Small intestine (tissue), 16 donors: ENCODE measurements at places on chromosomes 3 and 15.

- DNase-seq = no peak
Measured at GRCh38 chr3:159843840-159844730, 144.6 kb upstream of the IL12A start.

DNA sequence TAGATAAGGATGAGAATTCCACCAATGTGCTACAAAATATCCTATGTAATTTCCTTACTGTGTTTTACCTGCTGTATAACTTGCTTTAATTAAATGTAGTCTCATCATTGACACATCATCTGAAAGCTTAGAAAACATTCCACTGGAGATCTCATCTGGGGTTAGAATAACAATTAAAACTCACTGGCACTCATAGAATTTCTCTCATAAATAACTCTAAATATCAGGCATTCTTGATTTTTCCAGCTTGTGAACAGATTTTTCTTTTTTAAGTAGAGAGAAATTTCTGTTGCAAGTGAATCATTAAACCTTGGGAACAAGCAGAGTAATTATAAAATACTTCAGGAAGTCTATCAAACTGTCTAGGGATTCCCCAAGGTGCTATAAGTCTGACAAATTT, 843.8 kb downstream of the NAALADL2 start:
- DNase-seq = no peak

GRCh38 chr15:68210821-68211655, 5.9 kb upstream of the CALML4 start:
- DNase-seq = peak; percentile 73

- DNase-seq = no peak
Measured at GRCh38 chr3:43727930-43728329, 37.2 kb downstream of the ABHD5 start.

- DNase-seq = no peak
Measured at GRCh38 chr15:69920221-69920620, 177.5 kb downstream of the TLE3 start.

- no peak for DNase-seq
Measured at GRCh38 chr3:11014253-11014652, 21.7 kb downstream of the SLC6A1 start.

- DNase-seq = no peak
Measured at GRCh38 chr15:71334873-71335272, 219.6 kb downstream of the THSD4 start.

DNA sequence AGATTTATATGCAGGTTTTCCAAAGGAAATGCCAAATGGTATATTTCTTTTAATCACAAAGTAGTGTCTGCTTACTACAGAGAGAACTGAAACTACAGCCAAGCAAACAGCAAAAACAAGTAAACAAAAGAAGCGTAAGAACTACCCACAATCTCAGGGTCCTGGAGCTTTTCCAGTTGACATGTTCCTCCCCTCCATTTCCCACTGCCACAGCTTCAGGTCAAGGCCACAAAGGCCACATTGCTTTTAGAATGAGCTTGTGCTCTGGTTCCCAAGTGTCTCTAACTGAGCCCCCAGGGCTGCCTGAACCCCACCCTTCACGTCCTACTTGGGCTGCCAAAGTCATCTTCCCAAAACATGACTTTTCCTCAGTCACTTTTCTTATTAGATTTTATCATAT, 24.1 kb downstream of the CTDSPL start:
- no peak for DNase-seq

DNA sequence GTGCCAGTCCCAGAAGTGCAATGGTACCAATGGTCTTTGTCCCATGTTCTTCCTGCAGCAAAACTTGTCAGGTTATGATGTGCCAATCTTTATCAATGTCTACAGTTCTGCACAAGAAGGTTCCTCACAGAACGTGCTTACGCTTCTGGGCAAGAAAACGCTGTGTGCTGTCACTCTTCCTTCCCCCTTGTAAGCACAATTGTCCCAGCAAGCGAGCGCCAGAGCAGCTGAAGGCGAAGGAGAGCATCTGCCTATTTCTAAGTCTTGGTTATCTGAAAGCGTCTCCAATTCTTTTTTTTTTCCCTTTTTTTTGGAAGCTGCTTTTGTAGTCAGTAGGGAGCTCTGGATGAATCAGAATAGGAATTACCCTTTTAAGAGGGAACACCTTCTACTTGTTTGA, 514.4 kb downstream of the FGF12 start:
- no peak for DNase-seq

DNA sequence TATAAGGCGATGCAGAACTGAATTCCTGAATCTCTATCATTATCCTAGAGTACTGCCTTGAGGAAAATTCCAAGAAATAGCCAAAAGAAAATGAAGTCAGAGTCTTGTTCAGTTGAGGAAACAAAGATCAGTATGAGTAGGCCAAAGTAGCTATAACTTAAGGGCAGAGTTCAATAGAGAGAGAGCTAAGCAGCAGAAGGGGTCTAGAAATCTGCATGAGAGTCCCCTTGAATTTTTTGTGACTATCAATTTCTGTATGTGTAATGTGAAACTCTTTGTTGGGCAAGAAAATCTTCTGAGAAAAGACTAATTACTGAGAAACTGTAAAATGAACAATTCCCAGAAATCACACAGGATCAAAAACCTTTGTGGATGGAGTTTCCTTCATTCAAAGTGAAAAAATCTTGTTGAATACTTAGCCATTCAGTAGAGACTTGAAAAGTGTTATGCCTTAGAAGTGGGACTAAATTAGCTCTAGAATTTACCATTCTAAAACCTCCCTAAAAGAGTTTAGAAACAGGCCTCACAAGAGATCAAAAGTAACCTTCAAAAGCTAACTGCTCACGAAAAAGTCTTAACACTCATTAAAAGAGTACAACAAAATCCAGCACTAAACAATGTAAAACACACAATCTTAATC, 43.1 kb upstream of the FNDC3B start:
- DNase-seq = no peak

GRCh38 chr3:157387708-157388435, 48.8 kb upstream of the PTX3 start:
- no peak for DNase-seq

DNA sequence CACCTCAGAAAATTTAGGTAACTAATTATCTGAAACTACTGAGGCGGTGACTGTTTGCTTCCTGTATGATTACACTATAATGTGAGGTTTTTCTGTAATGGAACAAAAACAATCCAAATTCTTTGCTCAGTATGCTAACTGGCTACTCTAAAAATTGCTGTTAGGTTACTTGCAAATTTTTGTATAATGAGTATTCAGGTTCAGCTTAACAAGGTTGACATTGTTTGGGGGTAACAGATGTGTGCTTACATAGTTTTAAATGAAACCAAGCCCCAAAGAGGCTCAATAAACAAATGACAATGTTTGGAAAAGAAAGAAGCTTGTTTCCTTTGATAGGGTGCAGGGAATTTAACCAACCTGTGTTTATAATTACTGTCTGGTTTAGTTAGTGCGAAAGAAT, 414.5 kb upstream of the MDFIC2 start:
- DNase-seq = no peak

- no peak for DNase-seq
Measured at GRCh38 chr3:44284949-44285348, 43.3 kb downstream of the TOPAZ1 start.

DNA sequence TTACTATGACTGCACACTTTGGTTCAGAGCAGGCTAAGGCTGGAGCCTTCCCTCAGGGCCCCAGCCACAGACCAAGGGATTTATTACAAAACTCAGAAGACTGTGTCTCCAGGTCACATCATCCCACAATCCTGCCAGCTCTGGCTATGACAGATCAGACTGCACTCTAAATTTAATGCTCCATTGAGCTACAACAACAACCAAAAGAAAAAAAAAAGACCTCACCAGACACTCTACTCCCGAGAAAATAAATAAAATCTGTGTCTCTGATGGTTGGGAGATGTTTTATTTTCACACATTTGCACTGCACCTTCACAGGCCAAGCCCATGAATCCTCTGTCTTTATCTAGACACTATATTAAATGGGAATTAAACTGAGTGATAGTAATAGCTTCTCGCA, 50.8 kb upstream of the CTNNB1 start:
- no peak for DNase-seq

- DNase-seq = no peak
Measured at GRCh38 chr15:91491101-91491950, 362.2 kb upstream of the SLCO3A1 start.

GRCh38 chr3:69659180-69659910, 79.9 kb upstream of the MITF start:
- DNase-seq = no peak

GRCh38 chr15:81338170-81339007, 14.4 kb upstream of the STARD5 start:
- no peak for DNase-seq

DNA sequence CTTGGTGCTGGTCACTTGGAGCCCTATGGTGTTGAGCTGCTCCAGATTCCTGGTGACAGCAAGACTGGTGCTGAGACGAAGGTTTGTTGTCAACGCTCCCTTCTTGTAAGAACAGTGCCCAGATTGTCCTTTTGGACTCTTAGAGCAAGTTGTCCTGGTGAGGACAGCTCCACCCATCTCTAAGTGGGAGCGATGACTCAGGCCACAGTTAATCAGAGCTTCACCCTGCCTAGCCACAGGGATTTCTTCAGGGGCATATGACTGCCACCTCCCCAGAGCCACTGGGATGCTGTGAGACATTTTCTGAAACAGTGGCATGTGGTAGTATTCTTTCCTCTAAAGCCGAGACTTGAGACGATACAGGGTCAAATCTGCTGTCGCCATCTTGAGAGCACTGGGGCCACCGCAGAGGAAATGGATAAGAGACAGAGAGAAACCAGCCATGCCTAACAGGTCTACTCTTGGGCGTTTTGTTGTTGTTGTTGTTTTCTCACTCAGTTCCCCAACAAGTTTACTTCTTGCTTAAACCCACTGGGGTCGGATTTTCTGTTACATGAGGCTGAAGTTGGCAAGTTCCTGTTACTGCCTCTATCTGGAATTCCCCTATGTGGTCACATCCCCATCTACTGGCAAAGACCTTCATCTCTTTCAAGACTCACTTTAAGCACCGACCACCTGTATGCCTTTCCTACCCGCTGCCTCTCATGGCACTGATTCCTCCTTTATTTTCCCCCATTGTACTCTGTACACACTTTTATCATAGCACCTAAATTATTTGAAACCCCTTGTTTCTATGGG, 16.0 kb upstream of the PCOLCE2 start:
- peak; percentile 75 for DNase-seq

GRCh38 chr15:57418635-57419034, 42.3 kb downstream of the CGNL1 start:
- no peak for DNase-seq

GRCh38 chr3:196207833-196208607, 3.2 kb downstream of the ZDHHC19 start:
- peak; percentile 67 for DNase-seq

GRCh38 chr3:110664148-110664547, 407.5 kb upstream of the NECTIN3 start:
- DNase-seq = no peak

- DNase-seq = peak; percentile 38
Measured at GRCh38 chr15:82647045-82647834, at the start of gene CPEB1. CPEB1 (minus strand) TSS chr15:82647363; CDS start chr15:82628459, 18,904 bp downstream.

GRCh38 chr3:69425249-69425648, 39.4 kb upstream of the FRMD4B start:
- peak; percentile 54 for DNase-seq

DNA sequence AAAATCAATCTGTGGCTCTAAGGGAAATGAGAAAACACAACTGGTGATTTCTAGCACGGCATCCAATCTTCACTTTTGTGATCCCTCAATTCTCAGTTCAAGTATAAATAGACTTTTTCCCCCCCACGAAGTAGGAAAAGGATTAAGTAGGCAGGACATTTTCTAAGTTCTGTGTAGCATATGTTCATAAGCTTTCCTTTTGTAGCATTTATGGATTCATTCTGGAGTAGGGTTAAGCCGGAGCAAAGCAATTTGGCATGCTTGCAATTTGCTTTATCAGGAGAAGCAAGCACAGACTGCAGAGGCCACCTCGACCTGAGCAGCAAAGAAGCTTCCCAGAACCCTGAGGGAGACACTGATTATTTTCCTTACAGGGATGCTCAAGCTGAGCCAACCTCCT, 66.3 kb downstream of the FHIT start:
- DNase-seq = no peak

- DNase-seq = peak; percentile 78
Measured at GRCh38 chr15:59492389-59493377, 54.7 kb downstream of the FAM81A start.

DNA sequence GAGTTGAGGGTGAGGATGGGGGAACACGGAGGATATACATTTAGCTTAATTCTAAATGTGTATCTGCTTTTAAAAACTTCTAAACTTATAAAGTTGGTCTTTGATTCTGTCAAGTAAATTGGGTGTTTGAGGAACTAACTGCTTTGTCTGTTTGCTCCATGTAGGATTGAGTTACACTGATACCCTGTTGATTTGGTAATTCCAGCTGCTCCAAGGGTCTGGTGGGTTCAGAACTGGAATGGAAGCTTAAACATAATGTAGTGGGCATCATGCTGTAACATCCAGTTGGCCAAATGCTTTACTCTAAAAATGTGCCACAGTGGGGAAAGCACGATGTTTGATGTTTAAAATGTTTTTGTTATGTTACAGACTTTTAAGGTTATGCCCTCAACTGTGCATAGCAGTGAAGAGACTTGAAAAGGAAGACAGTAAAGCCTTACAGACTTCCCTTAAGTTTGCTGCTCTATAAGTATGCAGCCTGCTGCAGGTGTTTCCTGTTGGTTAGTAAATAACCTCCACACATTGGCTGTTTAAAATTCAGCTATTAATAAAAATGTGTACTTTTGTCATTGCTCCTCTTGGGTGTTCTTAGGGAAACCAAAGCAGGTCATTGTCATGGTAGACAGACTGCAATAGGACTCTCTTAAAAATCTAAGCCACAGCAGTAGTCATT, 5.9 kb upstream of the EDEM1 start:
- no peak for DNase-seq

- DNase-seq = no peak
Measured at GRCh38 chr3:64901522-64901885, 213.7 kb upstream of the ADAMTS9 start.

GRCh38 chr3:172293093-172293492, 155.2 kb downstream of the GHSR start:
- DNase-seq = no peak

DNA sequence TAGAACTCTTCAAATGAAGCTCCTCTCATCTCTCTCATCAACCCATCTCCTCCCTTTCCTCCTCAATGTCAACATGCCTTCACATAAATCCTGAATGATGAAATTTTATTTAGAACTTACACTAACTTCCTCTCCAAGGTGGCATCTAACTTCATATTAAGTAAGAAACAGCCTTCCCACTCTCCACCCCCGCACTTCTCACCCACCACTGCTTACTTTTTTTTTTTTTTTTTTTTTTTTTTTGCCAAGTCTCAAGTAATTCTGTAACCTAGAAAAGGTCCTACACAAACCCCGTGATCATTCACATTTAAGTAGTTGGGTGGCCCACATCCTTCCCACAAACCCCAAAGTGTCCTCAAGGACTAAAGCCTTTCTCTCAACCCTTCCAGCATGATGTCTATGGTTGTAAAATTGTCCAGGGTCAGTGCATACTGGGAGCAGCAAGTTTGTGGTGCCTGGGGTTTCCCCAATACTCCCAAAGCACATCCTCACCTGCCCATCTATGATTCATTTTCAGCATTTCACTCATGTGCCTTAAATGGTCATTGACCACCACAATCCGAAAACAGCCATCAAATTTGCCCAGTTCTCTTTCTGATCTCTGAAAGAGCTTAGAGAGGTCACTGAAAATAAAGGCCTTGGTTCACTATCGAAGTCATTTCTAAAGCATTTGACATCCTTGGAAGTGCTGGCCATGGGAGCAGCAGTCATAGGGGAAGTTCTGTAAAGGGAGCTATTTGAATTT, 47.2 kb downstream of the CD86 start:
- no peak for DNase-seq
